NCI-H187 treated with DMSO at 0.1 percent for 48 hours (cell line): ENCODE measurements at places on chromosomes 3 and 15.

GRCh38 chr3:193665370-193665989 is 72.5 kb downstream of the OPA1 start:
- no peak for DNase-seq

- DNase-seq, result no peak
These were observed 35.4 kb downstream of the FXR1 start for GRCh38 chr3:180947761-180948390.

DNA sequence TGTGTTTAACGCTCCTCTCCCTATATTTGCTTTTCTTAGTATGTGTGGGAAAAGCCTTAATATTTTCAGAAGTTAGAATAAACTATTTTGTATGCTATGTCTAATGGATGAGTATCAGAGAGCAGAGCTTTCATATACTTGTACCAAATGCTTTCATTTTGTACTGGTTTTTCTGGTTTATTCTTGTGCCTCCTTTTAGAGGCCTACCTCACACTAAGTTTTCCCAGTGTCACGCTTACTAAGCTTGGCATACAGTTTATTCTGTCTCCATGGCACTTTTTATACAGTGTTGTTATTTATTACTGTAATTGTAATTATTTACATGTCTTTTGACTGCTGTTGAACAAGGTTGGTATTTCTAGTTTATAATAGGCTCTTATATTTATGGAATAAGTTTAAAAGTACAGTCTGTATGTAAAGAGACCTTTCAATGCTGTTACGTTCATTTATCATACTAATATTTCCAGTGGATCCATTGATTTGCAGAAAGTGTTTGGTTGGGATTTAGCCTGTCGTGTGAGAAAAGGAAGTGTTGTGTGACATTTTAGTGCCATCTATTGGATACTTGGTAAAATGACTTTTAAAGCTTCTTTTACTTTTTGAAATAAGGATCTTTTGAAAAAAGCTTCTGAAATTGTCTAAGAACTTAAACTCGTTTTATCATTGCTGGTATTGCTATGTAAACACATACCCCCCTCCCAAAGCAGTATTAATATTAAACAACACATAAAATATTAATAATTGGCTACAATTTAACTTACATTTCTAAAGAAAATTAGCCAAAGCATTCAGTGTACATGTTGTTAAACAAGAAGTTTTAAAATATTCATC is 5.2 kb upstream of the EBLN2 start:
- DNase-seq, result peak; percentile 17

- DNase-seq, result no peak
These were observed 36.6 kb downstream of the PSTPIP1 start for GRCh38 chr15:77031376-77032050.

GRCh38 chr15:35427091-35427490 is 118.9 kb downstream of the DPH6 start:
- DNase-seq, result no peak

GRCh38 chr15:58040150-58040549 is 25.4 kb downstream of the ALDH1A2 start:
- no peak for DNase-seq

DNA sequence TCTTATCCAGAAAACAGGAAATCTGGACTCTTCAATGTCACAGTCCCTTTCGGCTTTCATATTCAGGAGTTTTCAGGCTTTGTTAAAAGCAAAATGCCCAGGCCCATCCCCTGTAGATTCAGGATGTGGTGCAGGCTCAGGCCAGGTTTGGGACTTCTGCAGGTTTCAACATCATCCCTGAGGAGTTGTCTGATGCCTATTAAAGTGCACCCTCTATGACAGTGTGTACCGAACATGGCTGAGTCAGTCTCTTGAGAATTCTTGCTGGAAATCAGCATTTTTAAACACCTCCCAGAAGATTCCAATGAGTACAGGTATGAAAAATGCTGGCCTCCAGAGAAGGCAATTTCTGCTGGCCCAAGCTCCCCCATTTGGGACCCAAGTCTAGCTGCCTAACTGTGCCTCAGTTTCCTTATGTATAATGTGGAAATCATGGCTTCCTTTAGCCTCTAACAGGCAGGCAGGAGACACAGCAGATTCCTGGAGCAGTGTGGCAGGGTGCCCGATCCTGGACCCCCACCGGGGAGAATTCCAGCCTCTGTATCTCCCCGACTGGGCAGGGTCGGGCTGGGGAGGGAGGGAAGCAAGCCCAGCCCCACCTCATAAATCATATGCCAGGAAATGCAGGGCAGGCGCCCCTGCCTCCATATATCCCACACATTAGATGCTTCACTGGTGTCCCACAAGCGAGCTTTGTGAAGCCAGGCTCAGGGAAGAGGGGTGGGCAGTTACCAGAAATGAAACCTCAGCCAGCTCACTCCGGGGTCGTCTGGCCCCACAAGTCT is 44.4 kb upstream of the SLC6A11 start:
- DNase-seq, result no peak

DNA sequence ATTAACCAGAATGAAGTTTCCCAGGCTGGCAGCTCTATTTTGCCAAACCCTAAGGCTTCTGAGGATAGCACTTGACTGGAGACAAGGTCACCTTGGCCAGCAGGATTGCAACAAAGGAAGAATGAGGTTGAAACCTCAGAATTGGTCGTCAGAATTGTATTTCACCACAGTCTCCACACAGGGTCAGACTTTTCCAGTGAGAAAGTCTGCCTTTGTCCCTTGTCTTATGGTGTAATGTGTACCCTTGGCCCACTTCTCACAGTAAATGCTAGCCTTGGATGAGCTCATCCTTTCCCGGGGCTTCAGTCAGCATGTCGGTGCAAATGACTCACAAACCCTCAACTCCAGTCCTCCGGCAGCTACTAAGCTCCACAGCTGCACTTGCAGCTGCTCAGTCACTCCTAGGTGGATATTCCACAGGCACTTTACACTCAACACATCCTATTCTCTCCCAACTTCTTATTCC is 19.7 kb downstream of the SSR3 start:
- DNase-seq, result no peak

GRCh38 chr15:69253156-69253555 is 45.6 kb upstream of the PAQR5 start:
- no peak for DNase-seq

DNA sequence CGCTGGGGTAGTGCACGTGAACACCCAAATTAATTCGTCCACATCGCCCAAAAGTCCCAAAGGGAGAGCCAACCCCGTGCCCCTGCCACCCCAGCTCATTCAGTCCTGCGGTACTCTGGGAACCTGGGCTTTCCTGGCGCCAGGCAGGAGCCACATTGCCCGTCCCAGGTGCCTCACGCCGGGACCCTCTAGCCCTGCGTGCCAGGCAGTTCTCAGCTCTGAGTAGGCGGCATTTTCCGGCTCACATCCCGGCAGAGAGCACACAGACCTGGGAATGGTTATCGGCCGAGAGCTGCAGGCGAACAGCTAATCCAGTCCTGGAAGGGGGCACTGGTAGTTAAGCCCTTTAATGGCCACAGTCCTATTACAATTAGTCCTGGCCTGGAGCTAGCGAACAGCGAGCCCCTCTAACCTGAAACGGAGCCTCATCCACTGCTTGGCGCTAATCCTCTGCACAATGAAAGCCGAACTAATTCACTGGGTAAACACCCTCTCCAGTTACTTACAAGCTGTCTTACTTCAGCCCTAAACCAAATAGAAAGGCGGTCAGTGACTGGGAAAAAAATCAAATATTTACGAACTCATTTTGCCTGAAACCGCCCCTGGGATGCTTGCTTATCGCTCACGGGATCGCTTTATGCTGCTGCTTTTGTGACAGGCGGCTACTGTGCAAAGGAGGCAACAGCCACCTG is 254.6 kb upstream of the SOX14 start:
- no peak for DNase-seq

DNA sequence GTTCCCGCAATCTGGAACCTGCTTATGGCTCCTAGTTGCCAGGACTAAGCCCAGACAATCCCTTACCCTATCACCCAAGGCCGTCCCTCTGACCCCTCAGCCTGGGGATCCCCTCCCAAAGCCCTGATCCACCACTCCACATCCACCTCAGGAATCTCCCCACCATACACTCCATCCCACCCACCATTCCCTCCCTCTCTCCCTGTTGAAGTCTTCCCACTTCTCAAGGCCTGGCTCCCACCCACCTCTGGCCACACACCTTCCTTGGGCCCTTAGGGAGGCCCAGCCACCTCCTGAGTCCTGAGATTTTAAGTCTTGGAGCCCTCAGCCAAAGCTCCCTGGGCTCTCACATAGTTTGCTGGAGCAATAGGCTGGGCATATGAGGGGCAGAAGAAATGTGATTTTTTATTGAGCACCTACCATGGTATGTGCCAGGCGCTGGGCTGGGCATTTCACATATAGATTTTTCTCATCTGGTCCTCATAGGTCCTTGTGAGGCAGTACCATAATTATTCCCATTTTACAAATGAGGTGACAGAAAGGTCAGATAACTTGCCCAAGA is 48.1 kb downstream of the HCN4 start:
- no peak for DNase-seq

GRCh38 chr3:126927846-126928245 is 55.1 kb upstream of the PLXNA1 start:
- no peak for DNase-seq

- DNase-seq, result no peak
These were observed 46.2 kb downstream of the RORA start for GRCh38 chr15:61182946-61183345.

DNA sequence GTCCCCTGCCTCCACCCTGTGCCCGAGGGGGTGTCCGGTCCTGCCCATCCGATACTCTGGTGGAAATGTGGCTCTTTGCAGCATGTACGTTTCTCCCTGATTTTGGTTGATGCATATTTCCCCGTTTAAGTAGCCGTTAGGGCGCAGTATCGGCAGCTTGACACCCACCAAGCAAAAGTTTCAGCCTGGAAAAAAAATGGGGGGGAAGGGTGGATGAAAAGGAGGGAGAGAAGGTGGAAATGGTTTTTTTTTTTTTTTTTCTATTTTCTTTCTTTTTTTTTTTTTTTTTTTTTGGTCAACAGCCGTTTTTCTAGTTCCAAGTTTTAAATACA is 1.3 kb downstream of the RAP2B start:
- DNase-seq, result no peak

DNA sequence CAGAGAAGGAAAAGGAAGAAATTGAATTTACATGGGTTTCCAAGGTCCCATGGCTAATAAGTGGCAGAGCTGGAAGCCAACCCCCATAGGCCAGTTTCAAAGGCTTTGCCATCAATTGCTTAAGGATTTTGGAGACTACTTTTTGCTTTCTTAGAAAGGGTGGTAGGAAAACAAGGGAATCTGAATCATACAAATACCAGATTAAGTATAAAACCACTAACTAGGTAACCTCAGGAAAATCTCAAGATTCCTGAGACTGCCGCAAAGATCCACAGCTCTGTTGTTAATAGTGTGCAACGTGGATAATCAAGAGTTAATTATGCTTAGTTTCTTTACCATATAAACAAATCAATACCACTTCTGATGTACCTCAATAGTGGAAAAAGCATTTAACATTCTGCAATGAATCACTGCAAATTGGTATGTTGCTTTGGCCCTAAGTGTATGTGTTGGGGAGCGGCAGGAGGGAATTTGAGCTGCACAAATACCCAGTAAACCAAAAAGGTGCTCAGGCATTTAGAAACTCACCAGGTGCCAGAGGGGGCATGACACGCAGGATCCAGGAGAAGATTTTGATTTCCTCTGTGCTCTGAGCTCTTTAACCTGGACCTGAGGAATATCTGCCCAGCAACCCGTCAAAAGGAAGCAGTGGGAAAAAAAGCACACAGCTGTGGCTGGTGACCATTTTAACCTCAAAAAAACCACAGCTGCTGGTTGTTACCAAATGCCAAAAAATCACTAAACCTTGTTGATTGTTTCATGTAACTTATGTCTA is 22.0 kb downstream of the AADAC start:
- no peak for DNase-seq
